ENCODE measurements at places on chromosomes 1 and 21. TPM values are rescaled to one million over a fixed set of nuclear protein-coding genes. Genes with fewer than 3 reads are reported as not detected.

Gene LCE2C
- not detected for total RNA-seq

Gene RHD
- not detected for total RNA-seq

Gene NHLH1
- not detected for total RNA-seq

Gene ZNF670
- 3.6 TPM for total RNA-seq

Gene CAP1
- total RNA-seq = 530 TPM

Gene S100A14
- total RNA-seq = 2,019 TPM

Gene RGS8
- not detected for total RNA-seq

Gene ERICH3
- not detected for total RNA-seq

Gene GNG4
- total RNA-seq = 0.16 TPM

Gene SYNJ1
- total RNA-seq = 3.0 TPM
